A549 treated with RU486 at 1 μM for 4 hours (cell line): ENCODE measurements at places on chromosomes 2 and 18. TPM values are rescaled to one million over a fixed set of nuclear protein-coding genes. Genes with fewer than 3 reads are reported as not detected.

The FARP2 gene
- total RNA-seq = 19.5 to 30.8 TPM (median 27.5 TPM) in 5 replicates

The LYG2 gene
- total RNA-seq = 0.17 TPM in 1 of 5 replicates, not detected in the others

The SLC38A11 gene
- not detected in 5 replicates for total RNA-seq

The SAG gene
- not detected in 5 replicates for total RNA-seq

The RAB6C gene
- total RNA-seq = not detected in 5 replicates

The PROKR1 gene
- not detected in 5 replicates for total RNA-seq

The ASB18 gene
- not detected in 5 replicates for total RNA-seq

The REG3G gene
- not detected in 5 replicates for total RNA-seq

The CRYGD gene
- not detected in 5 replicates for total RNA-seq

The SIGLEC15 gene
- 0.07 to 0.08 TPM (median 0.07 TPM) in 3 of 5 replicates, not detected in the others for total RNA-seq

The SLC20A1 gene
- total RNA-seq = 125 to 144 TPM (median 138 TPM) in 5 replicates

The DGKD gene
- 72.5 to 104 TPM (median 88.6 TPM) in 5 replicates for total RNA-seq

The PSMA8 gene
- not detected in 5 replicates for total RNA-seq

The USP14 gene
- 41.2 to 71.0 TPM (median 67.0 TPM) in 5 replicates for total RNA-seq

The ARHGAP28 gene
- 0.05 to 0.48 TPM (median 0.08 TPM) in 3 of 5 replicates, not detected in the others for total RNA-seq

The NYAP2 gene
- not detected in 5 replicates for total RNA-seq

The KLHL30 gene
- 0.10 to 0.22 TPM (median 0.14 TPM) in 5 replicates for total RNA-seq

The STPG4 gene
- total RNA-seq = 0.10 to 0.17 TPM in 2 of 5 replicates, not detected in the others
